Fibroblast of mammary gland (primary cell): ENCODE measurements at places on chromosomes 5 and 9.
A peak's percentile ranks its signal among the peaks of the same experiment; 100 is the strongest.

GRCh38 chr9:76412638-76413037 lies 18.4 kb upstream of the RFK start:
- DNase-seq = no peak

GRCh38 chr9:111870774-111871498 lies 25.7 kb upstream of the UGCG start:
- DNase-seq = no peak

- DNase-seq = peak; percentile 34
Observed at GRCh38 chr5:14574891-14575508, 6.6 kb upstream of the OTULINL start.

DNA sequence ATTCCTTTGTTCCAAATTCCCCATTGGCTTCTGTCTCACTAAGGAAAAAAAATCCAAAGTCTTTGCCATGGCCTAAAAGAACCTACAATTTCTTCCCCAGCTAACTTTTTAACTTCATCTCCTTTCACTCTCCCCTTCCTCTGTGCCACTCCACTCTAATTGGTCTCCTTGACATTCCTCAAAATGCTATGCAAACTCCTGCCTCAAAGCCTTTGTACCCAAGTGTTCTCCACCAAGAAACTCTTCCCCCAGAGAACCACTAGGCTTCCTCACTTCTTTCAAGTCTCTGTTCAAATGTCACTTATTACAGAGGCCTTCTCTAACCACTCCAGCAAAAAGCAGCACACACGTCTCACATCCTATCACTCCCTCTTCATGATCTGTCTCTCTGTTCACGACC lies 91.6 kb upstream of the NR4A3 start:
- DNase-seq = no peak

GRCh38 chr5:55820488-55820887 lies 30.7 kb upstream of the IL31RA start:
- no peak for DNase-seq

DNA sequence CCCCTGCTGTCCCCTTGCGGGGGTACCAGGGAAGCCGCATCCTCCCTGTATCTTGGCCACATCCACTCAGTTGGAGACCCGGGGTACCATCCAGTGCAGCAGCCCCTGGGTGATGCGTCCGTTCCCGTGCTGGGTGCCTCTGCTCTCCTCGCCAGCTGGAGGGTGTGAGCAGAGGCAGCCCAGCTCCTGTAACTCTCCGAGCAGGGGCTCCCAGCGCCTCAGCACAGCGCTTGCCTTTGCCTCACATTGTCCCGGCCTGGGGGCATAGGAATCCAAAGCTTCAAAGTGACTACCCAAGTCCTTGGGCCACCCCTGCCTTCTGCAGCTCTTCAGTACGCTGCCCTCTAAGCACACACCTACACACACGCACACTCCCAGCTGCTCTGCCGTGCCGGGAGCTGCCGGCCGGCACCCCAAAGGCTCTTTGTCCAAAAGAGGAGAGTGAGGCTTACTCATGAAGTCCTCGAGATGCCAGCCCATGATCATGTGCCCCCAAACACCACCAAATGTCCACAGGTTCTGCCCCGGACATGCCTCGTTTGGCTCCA lies 733 bp downstream of the ANGPTL2 start:
- no peak for DNase-seq

- no peak for DNase-seq
Observed at GRCh38 chr5:68822796-68823195, 271.0 kb upstream of the SLC30A5 start.
